AG20443 (cell line): ENCODE measurements at places on chromosomes 16 and 17.
A peak's percentile ranks its signal among the peaks of the same experiment; 100 is the strongest.

- DNase-seq = no peak
Measured at GRCh38 chr17:57806167-57806830, 43.5 kb downstream of the MRPS23 start.

DNA sequence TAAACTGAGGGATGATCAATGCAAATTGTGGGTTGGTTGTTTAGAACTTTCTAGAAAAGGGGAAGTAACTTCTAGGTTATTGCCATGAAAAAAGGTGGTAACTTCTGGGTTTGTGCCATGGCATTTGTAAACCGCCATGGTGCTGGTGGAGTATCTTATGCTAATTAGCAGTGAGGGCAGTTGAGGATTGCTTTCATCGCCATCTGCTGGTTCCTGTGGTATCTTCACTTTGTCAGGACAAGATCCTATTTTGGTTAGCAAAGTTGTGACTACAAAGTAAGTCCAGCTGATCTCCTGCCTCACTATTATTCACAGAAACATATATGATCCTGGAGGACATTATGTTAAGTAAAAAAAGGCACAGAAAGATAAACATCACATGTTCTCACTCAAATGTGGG, 1332.3 kb downstream of the CDH11 start:
- DNase-seq = no peak

DNA sequence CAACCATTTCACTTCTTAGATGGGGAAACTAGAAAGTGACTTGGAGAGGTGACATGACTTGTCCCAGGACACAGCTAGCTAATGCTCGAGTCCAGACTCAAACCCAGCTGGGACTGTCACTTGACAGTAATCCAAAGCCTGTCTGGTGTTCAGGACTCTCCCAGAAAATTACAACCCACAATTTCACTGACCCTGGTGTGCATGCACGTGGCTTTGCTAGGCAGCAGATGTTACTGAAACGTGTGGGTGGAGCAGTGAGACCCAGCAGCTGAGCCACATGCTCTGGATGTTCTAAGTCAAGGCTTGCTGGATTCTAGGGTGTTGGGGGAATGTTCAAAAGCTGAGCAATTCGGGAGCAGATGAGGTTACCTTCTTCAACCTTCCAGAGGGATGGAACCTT, 364.6 kb downstream of the GRIN2A start:
- no peak for DNase-seq

DNA sequence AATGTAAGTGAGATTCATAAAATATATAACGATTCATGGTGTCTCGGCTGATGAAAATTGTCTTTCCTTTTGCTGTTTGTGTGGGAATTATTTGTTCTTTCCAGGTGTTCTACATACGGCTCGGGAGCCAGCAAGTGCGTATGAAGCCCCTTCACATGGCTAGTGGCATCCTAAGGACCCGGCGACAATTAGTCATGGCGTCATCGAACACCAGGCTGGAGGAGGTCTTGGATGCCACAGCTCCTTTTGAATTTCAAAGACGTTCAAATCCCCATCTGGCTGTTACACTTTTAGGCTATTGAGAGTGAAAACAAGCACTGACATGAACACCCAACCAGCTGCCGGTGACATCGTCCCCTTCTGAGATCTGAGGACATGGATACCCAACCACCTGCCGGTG, 397.7 kb upstream of the TNRC6C start:
- no peak for DNase-seq

DNA sequence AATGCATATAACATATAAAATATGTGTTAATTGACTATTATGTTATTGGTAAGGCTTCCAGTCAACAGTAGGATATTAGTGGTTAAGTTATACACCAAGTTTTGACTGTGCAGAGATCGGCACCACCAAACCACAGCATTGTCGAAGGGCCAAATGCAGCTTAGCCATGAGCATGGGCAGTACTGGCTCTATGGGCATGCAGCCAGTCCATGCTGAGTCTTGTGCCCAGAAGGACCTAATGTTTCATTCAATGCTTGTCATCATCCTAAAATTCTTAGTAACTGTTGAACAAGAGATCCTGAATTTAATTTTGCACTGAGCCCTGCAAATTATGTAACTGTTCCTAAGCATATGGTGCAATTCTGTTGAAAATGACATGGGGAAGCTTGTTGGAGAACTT, 233.4 kb upstream of the HS3ST3A1 start:
- DNase-seq = no peak

DNA sequence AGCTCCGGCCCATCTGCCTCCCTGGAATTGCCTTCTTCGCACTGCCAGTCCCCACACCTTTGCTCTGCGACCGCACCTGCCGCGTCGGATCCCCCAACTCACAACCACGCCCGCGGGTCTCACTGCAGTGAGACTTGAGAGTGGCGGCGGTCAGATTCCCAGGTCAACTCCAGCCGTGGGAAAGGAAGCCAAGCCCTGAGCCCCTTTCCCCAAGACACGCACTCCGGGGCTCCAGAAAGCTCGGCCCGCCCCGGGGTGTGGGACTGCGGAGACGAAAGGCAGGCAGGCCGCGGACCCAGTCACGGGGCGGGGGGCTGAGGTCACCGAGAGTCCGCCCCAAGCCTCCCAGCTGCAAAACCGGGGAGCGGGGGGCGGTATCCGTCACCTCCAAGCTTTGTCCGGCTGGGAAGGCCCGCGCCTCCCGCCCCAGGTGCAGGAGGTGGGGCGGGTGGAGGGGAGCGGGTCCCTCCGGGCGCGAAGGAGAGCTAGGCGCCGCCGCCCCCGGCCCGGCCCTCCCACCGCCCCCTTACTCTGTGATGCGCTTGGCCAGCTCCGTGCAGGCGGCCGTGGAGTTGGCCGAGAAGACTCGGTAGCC, 615 bp downstream of the PRPSAP1 start:
- DNase-seq = peak; percentile 70

DNA sequence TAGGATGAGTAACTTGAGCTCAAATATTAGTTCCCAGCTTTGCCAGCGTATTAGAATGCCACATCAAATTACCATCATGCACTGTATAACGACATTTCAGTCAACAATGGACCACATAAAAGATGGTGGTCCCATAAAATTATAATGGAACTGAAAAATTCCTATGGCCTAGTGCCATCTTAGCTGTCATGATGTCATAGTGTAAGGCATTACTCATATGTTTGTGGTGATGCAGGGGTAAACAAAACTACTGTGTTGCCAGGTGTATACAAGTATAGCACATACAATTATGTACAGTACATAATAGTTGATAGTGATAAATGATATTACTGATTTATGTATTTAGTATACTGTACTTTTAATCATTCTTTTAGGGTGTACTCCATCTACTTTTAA, 54.4 kb upstream of the NETO2 start:
- DNase-seq = no peak

DNA sequence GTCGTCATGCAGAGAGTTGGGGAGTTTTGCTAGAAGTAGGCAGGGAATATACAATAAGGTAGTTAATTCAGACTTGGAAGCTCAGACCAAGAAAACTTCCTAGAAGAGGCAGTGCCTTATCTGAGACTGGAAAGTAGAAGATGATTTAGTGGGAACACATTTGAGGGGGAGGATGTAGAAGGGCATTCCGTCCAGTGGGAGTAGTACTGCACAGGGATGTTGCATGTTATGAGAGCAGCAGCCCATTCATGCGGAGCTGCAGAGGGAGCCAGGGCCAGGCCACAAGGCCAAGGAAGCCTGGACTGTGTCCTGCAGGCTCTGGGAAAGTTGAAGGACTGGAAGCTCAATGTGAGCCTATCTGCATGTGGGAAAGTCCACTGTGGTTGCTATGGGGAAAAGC, 344.5 kb upstream of the EEF2KMT start:
- DNase-seq = no peak

DNA sequence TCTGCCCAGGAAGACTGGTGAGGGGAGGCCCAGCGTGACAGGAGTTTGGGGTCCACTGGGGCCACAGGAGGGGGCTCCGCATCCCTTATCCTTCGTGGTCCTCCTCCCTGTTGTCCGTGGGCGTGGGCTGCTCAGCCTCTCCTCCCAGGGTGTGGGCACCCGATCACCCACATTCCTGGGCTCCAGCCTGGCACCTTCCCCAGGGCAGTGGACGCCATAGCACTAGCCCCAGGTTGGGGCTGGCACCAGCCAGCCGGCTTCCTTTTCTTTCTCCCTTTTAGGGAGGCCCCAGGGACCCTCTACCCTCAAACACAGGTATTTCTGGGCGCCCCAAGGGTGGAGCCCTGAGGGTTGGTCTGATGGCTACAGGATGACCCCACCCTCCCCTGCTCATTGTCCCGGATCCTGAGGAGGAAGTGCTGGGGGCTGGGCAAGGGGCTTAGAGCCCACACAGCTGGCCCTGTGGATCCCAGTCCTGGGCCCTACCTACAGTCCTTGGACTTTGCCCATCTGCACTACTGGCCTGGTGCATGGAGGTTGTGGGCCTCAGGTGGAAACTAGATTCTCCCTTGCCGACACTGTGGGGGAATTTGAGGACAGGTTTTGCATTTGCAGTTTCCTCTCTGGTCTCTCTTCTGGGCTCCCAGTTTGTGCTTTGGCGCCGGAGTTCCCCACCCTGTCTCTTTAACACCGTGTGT, 1.1 kb downstream of the KIF1C start:
- no peak for DNase-seq

GRCh38 chr17:49407086-49407485, 7.6 kb downstream of the PHB1 start:
- DNase-seq = no peak

GRCh38 chr17:57293077-57293476, 36.8 kb downstream of the MSI2 start:
- DNase-seq = no peak

- no peak for DNase-seq
Measured at GRCh38 chr16:51184702-51185433, 33.8 kb upstream of the SALL1 start.

DNA sequence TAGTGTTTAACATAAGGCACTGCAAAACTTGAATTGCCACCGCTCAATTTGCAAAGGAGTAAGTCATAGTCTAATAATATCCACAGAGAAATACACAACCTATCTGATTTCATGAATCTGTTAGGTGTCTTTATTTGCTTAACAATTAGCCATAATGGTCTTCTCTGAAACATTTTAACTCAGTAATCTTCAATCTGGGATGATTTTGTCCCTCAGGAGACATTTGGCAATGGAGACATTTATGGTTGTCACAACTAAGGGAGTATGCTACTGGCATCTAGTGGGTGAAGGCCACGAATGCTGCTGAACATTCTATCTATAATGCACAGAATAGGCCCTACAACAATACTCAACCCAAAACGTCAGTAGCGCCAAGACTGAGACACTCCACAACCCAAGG, 4.3 kb downstream of the UBE2G1 start:
- no peak for DNase-seq

GRCh38 chr17:64145375-64145750, 15.4 kb upstream of the ERN1 start:
- DNase-seq = no peak

DNA sequence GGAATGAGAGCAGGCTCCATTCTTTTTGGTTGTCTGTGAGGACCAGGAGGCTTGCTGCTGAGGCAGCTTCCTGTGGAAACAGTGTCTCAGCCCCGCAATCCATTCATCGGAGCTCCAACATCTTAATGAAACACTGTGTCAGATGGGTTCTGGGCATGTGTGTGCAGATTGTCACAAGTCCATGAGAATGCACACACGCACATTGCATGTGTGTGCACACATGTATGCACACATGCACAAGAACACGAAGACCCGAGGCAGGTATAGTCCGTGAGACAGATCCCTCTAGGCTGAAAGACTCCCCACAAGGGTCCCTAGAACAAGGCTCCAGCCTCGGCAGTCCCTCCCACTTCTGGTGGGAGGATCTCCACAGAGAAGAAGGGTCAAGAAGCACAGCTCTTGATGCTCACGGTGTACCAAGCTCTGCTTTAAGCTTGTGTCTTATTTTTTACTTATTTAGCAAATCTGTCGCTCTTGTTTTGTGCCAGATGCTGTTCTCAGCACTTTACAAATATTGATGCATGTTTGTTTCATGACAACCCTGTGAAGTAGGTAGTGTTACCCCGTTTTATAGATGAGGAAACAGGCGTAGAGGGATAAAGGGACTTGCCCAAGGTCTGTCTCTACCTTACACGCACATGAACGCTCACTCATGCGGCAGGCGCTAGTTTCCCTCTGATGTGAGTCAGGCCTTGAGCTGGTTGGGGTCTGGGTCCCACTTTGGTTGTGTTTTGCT, 213.1 kb downstream of the SEC14L1 start:
- no peak for DNase-seq

DNA sequence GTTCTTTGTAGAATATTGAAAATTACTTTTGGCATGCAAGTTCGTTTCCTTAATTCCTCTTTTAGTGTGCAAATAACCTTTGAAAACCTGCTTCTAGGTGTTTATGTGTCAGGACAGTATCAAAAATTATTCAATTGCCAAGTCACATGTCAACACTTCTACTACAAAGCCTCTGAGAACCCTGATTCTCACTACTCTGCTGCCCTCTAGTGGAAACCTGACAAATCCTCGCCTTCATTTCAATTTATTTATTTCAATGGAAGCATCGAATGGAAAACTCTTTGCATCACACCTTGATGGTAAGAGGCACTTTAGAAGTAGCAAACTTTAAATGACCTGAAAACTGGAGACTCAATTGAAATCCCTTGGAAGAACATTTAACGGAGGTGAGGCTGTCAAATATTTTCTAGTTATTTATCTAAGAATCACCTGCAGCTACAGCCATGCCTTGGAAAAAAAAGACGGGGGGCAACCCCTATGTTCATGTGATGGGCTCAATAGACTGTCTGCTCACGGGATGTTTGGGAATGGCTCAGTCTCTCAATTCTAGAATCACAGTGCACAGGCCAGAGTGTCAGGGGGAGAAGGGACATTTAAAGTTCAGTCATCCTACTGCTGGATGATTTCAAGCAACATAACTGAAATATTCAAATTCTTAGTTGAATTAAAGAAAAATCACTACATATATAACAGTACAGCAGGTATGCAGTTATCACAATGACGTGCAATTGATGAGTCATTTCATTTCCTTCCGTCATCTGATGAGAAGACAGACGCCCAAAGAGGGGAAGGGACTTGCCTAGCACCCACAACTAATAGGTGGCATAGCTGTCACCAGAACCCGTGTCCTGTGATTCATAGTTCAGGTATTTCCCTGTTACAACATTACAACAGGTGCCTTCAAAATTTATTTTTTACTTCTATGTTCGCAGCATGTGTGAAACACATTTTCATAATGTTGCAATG, 563.9 kb downstream of the TOX3 start:
- DNase-seq = peak; percentile 57

GRCh38 chr17:44847586-44847985, at the start of gene HIGD1B:
HIGD1B (plus strand) TSS chr17:44847883; CDS start chr17:44848153, 270 bp downstream.
- DNase-seq = no peak

GRCh38 chr16:4344983-4345835, 5.9 kb downstream of the PAM16 start:
- no peak for DNase-seq
